ENCODE measurements at places on chromosomes 7 and 10.

DNA sequence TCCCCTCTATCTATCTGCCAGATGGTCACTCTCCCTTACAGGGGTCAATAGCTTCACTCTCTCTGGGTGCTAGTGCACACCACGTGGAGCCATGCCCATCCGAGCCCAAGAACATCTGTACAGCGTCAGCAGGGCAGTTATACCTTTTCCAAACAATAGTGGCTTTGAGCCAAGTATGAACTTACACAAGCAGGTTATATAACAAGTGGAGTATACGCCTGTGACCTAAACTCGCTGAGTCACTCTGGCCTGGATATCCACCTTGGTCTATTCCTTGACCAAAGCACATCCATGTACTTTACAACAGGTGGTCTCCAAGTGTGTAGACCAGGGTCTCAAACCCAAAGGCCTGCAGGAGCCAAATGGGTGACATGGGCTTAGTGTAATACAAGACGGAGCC, 20.3 kb downstream of the PLAC9 start:
- DNase-seq = no peak

DNA sequence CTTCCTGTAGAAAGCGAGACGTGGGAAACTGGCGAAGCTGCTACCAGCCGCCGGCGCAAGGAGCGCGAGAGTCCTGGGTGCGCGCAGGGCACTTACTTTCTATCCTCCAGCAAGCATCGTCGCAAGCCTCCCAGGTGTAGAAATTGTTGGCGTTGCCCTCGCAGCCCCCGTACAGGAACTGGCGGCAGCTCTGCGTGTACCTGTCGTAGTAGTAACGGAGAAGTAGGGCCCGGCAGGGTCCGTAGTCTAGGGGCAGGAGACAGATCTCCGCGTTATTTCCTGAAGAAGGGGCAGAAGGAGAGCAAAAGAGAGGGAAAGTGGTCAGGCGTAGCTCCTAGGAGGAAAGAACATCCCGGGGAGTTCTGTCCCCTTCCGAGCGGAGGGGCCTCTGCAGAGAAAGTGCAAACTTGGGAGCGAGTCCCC, 501 bp downstream of the TFPI2 start:
- peak; percentile 2 for DNase-seq

DNA sequence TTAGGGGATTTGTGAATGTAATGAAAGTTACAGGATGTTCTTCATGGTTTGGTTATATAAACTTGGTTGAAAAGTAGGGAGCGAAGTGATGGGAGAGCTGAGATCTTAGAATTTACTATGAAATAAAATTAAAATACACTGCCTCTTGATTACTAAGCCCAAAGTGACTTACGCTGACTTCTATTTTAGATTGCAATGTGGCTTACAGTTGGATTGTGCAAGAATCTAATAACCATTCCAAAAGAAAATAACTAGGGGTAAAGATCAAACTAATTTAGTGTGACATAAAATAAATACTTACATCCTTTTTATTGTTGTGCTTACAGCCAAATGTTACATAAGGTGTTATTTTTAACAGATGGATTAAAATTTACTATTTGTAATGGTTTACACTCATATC, 15.3 kb downstream of the WNT16 start:
- no peak for DNase-seq

DNA sequence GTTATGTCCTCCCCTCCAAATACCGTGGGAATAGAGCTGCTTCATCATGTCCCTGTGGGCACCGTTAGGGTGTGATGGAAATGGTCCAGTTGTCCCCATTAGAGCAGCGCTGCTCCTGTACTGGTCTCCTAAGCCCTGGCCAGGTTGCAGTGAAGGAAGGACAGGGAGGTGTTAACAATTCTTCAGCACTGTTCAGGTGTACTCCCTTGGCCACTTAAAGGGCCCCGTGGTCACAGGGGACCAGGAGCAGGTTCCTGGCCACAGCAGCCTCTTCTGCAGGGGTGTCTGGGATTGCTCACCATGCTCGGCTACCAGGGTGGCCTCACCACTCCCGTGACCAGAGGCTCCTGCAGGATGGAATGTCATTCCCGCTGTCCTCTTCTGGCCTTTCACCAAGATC, 65.8 kb downstream of the MINDY4 start:
- no peak for DNase-seq

- DNase-seq = no peak
Measured at GRCh38 chr7:24971333-24972165, 8.4 kb downstream of the OSBPL3 start.

DNA sequence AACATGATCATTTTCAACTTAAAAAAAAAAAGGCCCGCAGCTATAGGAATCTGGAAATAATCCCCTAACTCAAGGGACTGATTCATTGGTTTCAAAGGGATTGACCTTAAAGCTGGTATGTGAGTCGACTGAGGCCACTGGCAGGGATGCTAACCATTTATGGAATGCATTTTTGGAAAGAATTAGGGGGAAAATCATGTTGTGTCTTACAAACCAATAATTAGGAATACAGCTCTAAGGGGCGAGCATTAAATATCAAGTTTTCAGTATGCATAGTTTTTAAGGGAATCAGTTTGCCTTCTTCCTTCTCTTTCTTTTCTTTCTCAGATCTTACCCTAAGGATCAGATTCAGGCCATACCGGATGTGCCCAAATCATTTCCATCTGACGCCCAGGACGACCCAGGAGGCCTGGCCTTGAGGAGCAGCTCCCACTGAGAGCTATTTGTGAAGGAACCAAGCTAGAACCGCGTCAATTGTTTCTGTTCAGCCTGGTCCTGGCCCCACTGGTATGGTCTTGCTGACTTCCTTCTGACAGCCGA, 48.7 kb downstream of the BPGM start:
- DNase-seq = no peak

Data from thyroid gland (tissue), 4 donors.